ENCODE measurements at places on chromosomes 4 and X. TPM values are rescaled to one million over a fixed set of nuclear protein-coding genes. Genes with fewer than 3 reads are reported as not detected.
A peak's percentile ranks its signal among the peaks of the same experiment; 100 is the strongest.

GRCh38 chrX:10282490-10282889, 125.7 kb downstream of the CLCN4 start:
- no peaks in the 10 kb centered on the region for H3K36me3 ChIP-seq
- H3K27ac ChIP-seq: no peak overlapping the region
- DNase-seq: no peak
- H3K4me3 ChIP-seq: no peak overlapping the region
- H3K4me1 ChIP-seq: no peaks in the 10 kb centered on the region
- no peaks in the 10 kb centered on the region for H3K27me3 ChIP-seq

The CHRNA9 gene
- not detected for total RNA-seq

GRCh38 chr4:39032218-39033085, at the start of gene TMEM156:
TSS of gene TMEM156 (minus strand) at chr4:39032409. CDS start at chr4:39032313, 96 bp downstream.
- H3K36me3 ChIP-seq: no peaks in the 10 kb centered on the region
- no peak within 1 kb of the TSS for H3K4me3 ChIP-seq
- H3K27ac ChIP-seq: peak within 1 kb of the TSS; percentile 90

- no peaks in the 10 kb centered on the region for H3K4me1 ChIP-seq
- peaks cover 29% of the 10 kb centered on the region for H3K27me3 ChIP-seq
- no peak overlapping the region for H3K4me3 ChIP-seq
- H3K36me3 ChIP-seq: no peaks in the 10 kb centered on the region
- no peak for DNase-seq
Observed at GRCh38 chr4:76363556-76364290, 57.2 kb downstream of the STBD1 start.

The VGLL1 gene
- total RNA-seq: not detected

DNA sequence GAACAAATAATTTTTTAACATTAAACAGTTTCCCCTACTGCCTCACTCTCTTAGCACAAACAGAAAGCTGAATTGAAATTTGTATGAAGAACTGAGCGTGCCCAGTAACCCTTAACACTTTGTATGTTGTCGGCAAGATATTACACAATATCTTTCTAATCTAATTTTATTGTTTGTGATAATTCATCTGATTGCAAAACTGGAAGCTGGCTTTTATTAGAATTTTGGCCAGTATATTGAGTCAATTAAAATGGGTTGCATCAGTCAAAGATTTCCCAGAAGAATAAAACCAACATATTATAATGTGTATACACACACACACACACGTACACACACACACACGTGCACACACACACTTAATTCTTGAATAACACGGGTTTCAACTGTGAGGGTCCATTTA, 2332.1 kb downstream of the PCDH7 start:
- H3K27me3 ChIP-seq: no peaks in the 10 kb centered on the region
- H3K4me3 ChIP-seq: no peak overlapping the region
- no peaks in the 10 kb centered on the region for H3K4me1 ChIP-seq
- no peaks in the 10 kb centered on the region for H3K36me3 ChIP-seq
- H3K27ac ChIP-seq: no peak overlapping the region

- peak overlapping the region; percentile 93 for H3K27ac ChIP-seq
- H3K4me1 ChIP-seq: peaks cover 20% of the 10 kb centered on the region
- H3K36me3 ChIP-seq: no peaks in the 10 kb centered on the region
- peak overlapping the region; percentile 84 for H3K4me3 ChIP-seq
Observed at GRCh38 chrX:40734971-40735324, 394 bp downstream of the MED14 start.

DNA sequence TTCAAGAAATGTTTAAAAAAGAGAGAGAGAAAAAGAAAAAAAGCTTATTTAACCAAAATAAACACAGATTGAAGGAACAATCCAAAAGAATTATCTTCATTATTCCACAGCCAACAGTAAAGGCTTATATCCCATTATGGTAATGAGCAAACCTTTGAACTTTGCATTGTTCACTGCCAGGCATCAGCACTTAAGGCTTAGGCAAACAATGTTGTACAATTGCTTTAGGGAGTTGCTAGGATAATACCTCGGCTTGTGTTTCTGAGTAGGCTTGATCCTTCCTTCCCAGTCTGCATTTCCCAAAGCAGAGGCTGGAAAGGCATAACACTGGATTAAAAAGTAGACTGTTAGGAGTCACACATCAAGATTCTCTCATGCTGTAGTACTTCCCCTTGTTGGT, 352.7 kb upstream of the IGFBP7 start:
- DNase-seq: no peak
- H3K27ac ChIP-seq: no peak overlapping the region
- no peaks in the 10 kb centered on the region for H3K4me1 ChIP-seq
- no peak overlapping the region for H3K4me3 ChIP-seq
- H3K36me3 ChIP-seq: no peaks in the 10 kb centered on the region
- H3K27me3 ChIP-seq: no peaks in the 10 kb centered on the region

- H3K4me1 ChIP-seq: peaks cover 31% of the 10 kb centered on the region
- H3K4me3 ChIP-seq: no peak overlapping the region
Observed at GRCh38 chr4:173177232-173177631, 8.6 kb downstream of the GALNT7 start.

DNA sequence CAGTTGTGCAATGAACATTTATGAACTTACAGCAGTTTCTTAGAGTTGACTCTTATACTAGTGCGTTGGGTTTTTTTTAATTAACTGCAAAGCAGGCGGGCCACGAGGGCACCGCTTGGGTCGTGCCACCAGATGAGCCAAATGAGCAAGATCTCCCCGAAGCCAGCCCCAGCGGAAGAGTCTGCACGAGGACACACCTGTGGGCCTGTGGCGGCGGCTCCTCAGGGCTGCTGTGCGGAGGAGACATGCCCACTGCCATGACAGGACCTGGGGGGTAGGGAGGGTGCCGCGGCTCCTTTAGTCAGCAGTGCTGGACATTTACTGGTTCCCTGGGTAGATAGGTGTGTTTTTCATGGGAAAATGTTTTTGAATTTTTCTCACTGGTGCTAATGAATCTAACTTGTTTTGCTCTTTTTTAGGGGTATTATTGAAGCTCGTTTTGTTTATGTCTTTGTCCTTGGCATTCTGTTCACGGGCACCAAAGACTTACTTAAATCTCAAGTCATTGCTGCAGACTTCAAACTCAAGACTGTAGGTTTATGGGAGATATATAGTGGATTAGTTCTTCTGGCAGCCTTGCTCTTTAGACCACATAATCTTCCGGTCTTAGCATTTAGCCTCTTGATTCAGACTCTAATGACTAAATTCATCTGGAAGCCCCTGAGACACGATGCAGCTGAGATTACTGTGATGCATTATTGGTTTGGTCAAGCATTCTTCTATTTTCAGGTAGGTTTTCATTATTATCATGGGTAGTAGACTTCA, 31.2 kb downstream of the PIGG start:
- H3K27ac ChIP-seq: no peak overlapping the region
- no peak overlapping the region for H3K4me3 ChIP-seq
